Karpas-422 (cell line): ENCODE measurements at places on chromosomes 7 and 10. TPM values are rescaled to one million over a fixed set of nuclear protein-coding genes. Genes with fewer than 3 reads are reported as not detected.

AKR1B15 gene
- not detected in 2 replicates for total RNA-seq

SSMEM1 gene
- not detected in 2 replicates for total RNA-seq

EGFR gene
- not detected in 2 replicates for total RNA-seq

ING3 gene
- total RNA-seq: 8.7 and 20.2 TPM in 2 replicates

WASHC2A gene
- 24.8 and 29.3 TPM in 2 replicates for total RNA-seq

H2BK1 gene
- total RNA-seq: not detected in 2 replicates

LFNG gene
- 0.07 and 0.19 TPM in 2 replicates for total RNA-seq

DLX6 gene
- total RNA-seq: not detected in 2 replicates

GRID2IP gene
- total RNA-seq: not detected in 2 replicates

DNA sequence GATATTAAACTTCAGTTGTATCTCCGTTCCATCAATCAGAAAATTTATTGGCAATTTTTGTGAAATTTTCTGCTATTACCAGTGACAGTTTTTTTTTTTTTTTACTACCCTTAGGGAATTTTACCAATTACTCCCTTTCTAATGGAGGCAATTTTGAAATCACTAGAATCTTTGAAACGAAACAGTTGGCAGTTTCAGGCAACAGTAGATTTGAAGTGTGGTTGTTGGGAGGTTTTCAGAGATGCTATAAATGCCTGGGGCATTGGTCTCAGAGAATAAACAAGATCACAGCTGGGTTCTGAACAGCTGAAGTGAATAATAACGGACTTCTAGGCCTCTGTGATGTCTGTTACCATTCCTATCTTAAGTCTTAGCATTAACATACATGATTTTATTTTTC is 535.9 kb upstream of the POT1 start:
- no peak overlapping the region for H3K4me3 ChIP-seq
- no peaks in the 10 kb centered on the region for H3K36me3 ChIP-seq
- H3K27ac ChIP-seq: no peak overlapping the region
- no peaks in the 10 kb centered on the region for H3K27me3 ChIP-seq
- H3K4me1 ChIP-seq: no peaks in the 10 kb centered on the region

DNA sequence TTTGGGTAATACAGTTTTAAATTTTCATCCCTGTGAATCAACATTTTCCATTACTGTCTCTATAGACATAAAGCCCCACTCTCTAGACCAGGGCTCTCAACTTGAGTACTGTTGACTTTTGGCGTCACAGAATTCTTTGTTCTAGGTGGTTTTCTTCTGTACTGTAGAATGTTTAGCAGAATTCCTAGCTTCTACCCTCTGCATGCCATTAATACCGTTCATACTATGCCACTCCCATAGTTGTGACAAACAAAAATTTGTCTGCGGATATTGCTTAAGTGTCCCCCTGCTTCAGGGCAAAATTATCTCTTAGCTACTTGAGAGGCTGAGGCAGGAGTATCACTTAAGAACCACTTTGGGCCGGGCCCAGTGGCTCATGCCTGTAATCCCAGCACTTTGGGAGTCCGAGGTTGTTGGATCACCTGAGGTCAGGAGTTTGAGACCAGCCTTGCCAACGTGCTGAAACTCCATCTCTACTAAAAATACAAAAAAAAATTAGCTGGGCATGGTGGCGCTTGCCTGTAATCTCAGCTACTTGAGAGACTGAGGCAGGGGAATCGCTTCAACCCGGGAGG is 57.3 kb upstream of the NRG3 start:
- no peak overlapping the region for H3K4me3 ChIP-seq
- DNase-seq: no peak
- H3K36me3 ChIP-seq: no peaks in the 10 kb centered on the region
- no peaks in the 10 kb centered on the region for H3K27me3 ChIP-seq
- no peak overlapping the region for H3K27ac ChIP-seq

DNA sequence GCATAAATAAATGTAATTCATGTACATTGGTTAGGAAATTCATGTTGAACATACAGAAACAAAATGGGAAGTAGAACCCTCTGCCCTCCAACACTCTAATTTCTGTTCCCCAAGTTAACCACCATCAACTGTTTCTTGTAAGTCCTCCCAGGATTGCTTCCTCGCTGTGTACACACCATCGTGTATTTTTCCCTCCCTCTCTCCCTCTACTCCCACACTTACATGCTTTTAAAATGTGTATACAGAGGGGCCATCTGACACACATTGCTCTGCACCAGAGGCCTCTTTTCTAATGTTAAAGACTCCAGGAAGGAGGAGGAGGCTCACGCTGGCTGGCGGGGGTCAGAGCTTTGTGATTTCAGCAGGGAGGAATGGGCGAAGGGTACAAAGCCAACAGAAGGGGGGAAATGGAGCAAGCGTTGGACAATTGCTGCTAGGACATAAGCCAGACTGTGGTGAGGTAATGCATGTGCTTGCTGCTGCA is 1.9 kb upstream of the EPHA1 start:
- no peak overlapping the region for H3K4me3 ChIP-seq
- H3K27ac ChIP-seq: no peak overlapping the region
- H3K27me3 ChIP-seq: no peaks in the 10 kb centered on the region
- DNase-seq: no peak

GRCh38 chr7:919924-920341 is 34.5 kb downstream of the ADAP1 start:
- H3K27me3 ChIP-seq: no peaks in the 10 kb centered on the region
- H3K4me3 ChIP-seq: no peak overlapping the region
- H3K4me1 ChIP-seq: peaks cover 15% of the 10 kb centered on the region
- no peak for DNase-seq

DNA sequence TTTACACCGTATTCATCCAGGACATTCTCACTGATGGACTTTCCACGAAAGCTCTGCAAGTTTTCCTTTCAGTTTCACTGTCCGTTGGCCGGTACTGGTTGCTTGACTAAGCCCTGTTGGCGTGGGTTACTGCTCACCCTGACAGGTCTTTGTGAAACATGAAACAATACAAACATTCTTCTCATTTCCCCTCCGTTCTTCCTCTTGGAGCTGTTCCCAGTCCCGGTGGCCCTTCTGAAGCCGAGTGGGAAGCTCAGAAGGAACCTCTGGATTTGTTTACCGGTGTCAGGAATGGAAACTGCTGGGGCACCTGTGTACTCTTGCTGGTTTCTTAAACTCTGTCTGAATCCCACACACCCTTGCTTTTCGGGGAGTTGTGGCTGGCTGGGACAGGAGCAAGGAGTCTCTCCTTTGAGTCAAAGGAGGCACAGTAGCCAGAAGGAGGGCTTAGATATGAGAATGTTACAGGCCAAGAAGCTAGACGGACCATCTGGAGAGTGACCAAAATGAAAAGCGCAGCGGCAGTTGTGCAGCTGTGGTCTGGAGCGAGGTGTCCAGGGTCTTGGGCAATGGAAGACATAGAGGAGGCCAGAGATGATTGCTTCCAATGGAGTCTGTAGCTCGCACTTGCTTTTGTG is 45.7 kb downstream of the LYZL2 start:
- H3K36me3 ChIP-seq: no peaks in the 10 kb centered on the region
- H3K27me3 ChIP-seq: no peaks in the 10 kb centered on the region
- H3K4me3 ChIP-seq: peak overlapping the region; percentile 47

GRCh38 chr7:142914121-142914520 is 19.4 kb downstream of the TRPV5 start:
- no peaks in the 10 kb centered on the region for H3K36me3 ChIP-seq
- peak; percentile 2 for DNase-seq
- H3K27ac ChIP-seq: no peak overlapping the region
- H3K4me1 ChIP-seq: no peaks in the 10 kb centered on the region
- no peak overlapping the region for H3K4me3 ChIP-seq

- H3K27me3 ChIP-seq: no peaks in the 10 kb centered on the region
- peak overlapping the region; percentile 97; the same call in 1 of the 2 replicates for H3K27ac ChIP-seq
- H3K4me1 ChIP-seq: peaks cover 61% of the 10 kb centered on the region
- no peak for DNase-seq
These were observed 1.7 kb downstream of the MEPCE start for GRCh38 chr7:100431286-100431735.

DNA sequence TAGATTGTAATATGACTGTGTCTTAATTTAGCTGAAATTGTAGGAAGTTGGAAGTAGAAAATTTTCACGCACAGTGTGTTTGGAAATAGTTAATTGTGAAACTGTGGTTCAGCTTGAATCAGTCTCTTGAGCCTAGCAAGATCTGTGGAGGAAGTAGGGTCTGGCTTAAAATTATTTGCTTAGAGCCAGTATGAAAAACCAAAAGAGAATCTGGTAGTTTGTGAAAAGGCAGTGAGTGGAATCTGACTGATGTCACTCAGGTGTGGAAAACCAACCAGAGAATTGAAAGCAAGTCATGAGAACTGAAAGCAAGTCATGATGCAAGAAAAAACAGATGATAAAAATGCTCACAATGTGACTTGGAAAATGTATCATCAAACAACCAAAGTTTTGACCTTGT is 11.5 kb downstream of the LIPJ start:
- no peak overlapping the region for H3K4me3 ChIP-seq
- no peaks in the 10 kb centered on the region for H3K36me3 ChIP-seq
- no peaks in the 10 kb centered on the region for H3K27me3 ChIP-seq

- H3K4me3 ChIP-seq: no peak overlapping the region
- H3K36me3 ChIP-seq: no peaks in the 10 kb centered on the region
- no peak overlapping the region for H3K27ac ChIP-seq
- peaks cover 29% of the 10 kb centered on the region for H3K4me1 ChIP-seq
- DNase-seq: no peak
These were observed 3.5 kb downstream of the TMEM273 start for GRCh38 chr10:49184642-49185111.

GRCh38 chr7:116162254-116162653 is 48.1 kb upstream of the TES start:
- H3K36me3 ChIP-seq: no peaks in the 10 kb centered on the region
- H3K4me3 ChIP-seq: no peak overlapping the region
- no peak overlapping the region for H3K27ac ChIP-seq
- no peaks in the 10 kb centered on the region for H3K27me3 ChIP-seq
- no peak for DNase-seq

GRCh38 chr7:137689761-137690160 is 157.0 kb downstream of the DGKI start:
- H3K27me3 ChIP-seq: 0 out of 2 replicates have a peak, but pooled peaks cover 3% of the 10 kb centered on the region
- H3K4me1 ChIP-seq: no peaks in the 10 kb centered on the region
- no peaks in the 10 kb centered on the region for H3K36me3 ChIP-seq
- no peak overlapping the region for H3K4me3 ChIP-seq
- H3K27ac ChIP-seq: no peak overlapping the region

DNA sequence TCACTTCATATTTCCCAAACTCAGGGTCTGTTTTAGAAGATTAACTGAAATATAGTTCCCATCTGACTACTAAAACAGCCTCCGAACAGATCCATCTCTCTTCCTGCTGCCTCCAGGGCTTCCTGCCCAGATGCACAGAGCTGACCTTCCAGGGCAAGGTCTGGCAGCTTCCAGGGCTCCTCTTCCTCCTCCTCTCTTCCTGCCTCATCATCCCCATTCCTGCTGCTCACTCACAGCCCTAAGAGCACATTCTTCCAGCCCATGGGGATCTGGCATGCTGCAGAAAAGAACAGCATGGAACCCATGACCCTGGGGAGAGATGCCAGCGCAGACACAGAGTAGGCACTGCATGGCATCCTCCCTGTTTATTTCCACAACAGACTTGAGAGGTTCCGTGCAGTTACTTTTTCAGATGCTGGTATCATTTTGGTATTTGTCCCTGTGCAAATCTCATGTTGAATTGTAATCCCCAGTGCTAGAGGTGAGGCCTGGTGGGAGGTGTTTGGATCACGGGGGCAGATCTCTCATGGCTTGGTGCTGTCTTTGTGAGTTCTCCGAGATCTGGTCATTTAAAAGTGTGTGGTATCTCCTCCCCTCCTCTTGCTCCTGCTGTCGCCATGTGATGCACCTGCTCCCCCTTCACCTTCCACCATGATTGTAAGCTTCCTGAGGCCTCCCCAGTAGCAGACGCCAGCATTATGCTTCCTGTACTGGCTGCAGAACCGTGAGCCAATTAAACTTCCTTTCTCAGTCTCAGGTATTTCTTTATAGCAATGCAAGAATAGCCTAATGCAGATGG is 4.4 kb downstream of the PKD1L1 start:
- H3K4me3 ChIP-seq: no peak overlapping the region
- H3K36me3 ChIP-seq: no peaks in the 10 kb centered on the region
- peaks cover 15% of the 10 kb centered on the region for H3K4me1 ChIP-seq
- no peak overlapping the region for H3K27ac ChIP-seq
- H3K27me3 ChIP-seq: no peaks in the 10 kb centered on the region

GRCh38 chr10:63901228-63901627 is 380.0 kb downstream of the REEP3 start:
- no peaks in the 10 kb centered on the region for H3K4me1 ChIP-seq
- H3K36me3 ChIP-seq: no peaks in the 10 kb centered on the region

GRCh38 chr10:31590023-31590800 is 271.2 kb downstream of the ZEB1 start:
- H3K27me3 ChIP-seq: no peaks in the 10 kb centered on the region
- no peak overlapping the region for H3K4me3 ChIP-seq
- no peaks in the 10 kb centered on the region for H3K4me1 ChIP-seq
- no peak for DNase-seq
- no peaks in the 10 kb centered on the region for H3K36me3 ChIP-seq

- H3K4me1 ChIP-seq: no peaks in the 10 kb centered on the region
- no peaks in the 10 kb centered on the region for H3K27me3 ChIP-seq
- H3K36me3 ChIP-seq: no peaks in the 10 kb centered on the region
- H3K27ac ChIP-seq: no peak overlapping the region
These were observed 46.8 kb upstream of the C10orf120 start for GRCh38 chr10:122746408-122746807.

DNA sequence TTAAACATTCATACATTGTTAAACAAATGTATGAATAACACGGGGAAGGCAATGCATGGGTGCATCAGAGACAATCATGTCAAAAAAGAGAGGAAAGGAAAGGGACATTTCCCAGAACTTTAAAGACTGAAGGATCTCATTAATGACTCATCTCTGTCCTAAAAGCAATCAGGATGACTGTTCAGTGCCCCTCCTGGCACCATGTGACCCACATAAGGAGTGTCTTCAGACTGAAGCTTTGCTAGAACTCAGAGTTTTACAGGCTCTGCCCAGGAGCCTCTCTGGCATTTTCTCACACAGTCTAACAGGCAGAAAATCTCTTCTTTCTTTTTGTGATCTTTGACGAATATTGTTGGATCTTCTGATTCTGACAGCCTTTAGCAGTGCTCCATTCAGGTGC is 315.3 kb downstream of the OTUD1 start:
- H3K27ac ChIP-seq: no peak overlapping the region
- no peaks in the 10 kb centered on the region for H3K27me3 ChIP-seq
- H3K4me3 ChIP-seq: no peak overlapping the region

- no peak overlapping the region for H3K27ac ChIP-seq
- H3K4me3 ChIP-seq: no peak overlapping the region
- peaks cover 20% of the 10 kb centered on the region for H3K4me1 ChIP-seq
- DNase-seq: no peak
These were observed 8.2 kb upstream of the SVIL start for GRCh38 chr10:29642990-29643389.

- H3K27me3 ChIP-seq: no peaks in the 10 kb centered on the region
- H3K4me3 ChIP-seq: no peak overlapping the region
- peaks cover 4% of the 10 kb centered on the region; the same call in 1 of the 2 replicates for H3K4me1 ChIP-seq
- H3K27ac ChIP-seq: no peak overlapping the region
- no peaks in the 10 kb centered on the region for H3K36me3 ChIP-seq
These were observed 1.3 kb downstream of the LSMEM1 start for GRCh38 chr7:112481833-112482670.
